ENCODE measurements at places on chromosomes 2 and 18.

- DNase-seq = no peak
Observed at GRCh38 chr18:48817021-48817461, 133.7 kb downstream of the SMAD7 start.

- no peak for DNase-seq
Observed at GRCh38 chr2:146295080-146295670, 1549.7 kb upstream of the ACVR2A start.

GRCh38 chr2:182372661-182373060, 54.2 kb downstream of the PDE1A start:
- DNase-seq = no peak

DNA sequence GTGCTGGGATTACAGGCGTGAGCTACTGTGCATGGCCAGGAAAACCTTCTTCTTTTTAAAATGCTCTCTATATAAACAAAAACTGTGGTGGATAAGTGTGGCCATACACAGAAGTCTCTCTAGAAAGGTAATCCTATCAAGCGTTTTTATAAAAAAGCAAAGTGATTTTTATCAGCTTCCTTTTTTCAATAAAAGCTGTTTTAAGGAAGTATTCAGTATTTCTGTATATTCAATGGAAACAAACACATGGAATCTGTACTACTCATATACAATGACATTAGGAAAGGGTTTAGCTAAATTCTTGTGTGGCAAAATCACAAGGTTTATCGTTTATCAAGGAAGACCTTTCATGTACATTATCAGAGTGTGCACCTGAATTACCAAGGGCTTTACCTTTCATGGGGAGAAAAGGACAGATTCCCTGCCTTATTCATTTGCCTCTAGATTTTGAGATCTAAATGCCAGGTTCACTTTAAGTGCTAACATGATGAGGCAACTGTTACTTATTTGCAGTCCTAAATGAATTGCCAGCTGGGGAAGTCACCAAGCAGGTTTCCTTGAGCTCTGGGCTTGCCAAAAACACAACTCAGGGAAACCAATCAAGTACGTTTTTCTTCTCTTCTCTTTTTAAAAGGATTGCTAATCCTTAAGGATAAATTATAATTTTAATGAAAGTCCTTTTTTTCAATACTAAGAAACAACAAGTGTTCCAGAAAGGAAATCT, 70.8 kb downstream of the RTN4 start:
- DNase-seq = no peak

- DNase-seq = no peak
Observed at GRCh38 chr2:174824068-174824467, 59.8 kb upstream of the CHRNA1 start.

DNA sequence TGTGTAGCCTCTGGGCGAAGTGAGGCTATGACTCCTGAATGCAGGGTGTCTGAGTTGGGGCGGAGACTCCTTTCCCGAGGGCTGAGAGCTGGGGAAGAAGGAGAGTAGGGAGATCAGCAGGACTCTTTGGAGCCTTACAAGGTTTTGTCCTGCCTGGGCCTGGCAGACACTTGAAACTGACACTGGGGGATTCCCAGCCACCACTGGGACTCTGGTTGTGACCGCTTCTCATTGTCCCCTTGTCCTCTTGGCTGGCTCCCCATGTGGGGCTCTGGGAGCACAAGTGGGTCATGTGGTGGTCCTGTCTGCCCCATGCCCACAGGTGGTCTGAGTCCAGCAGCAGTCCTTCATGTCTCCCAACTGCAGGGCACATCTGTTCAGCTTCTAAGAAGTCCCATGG, 78.2 kb upstream of the MGAT4A start:
- DNase-seq = no peak

DNA sequence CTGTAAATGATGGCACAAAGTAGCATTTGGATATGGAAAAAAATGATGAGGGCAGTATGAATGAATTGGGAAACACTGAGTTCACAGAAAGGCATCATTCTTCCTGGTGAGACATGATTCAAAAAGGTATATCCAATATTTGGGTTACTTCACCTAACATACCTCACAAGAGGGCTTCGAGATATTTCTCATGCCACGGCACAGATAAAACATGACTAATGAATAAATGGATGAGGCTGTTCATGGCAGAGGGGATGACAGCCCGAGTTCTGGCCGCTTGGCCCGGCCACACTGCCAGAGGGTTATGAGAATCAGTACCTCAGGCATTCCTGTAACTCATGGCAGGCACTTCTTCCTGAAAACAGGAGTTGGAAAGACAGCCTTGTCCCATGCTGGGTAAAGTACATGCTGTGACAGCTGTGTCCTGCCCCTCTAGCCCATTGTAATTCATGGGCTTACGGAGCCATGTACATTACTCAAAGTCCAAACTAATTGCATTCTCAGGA, 116.0 kb upstream of the ACVR1C start:
- DNase-seq = no peak

DNA sequence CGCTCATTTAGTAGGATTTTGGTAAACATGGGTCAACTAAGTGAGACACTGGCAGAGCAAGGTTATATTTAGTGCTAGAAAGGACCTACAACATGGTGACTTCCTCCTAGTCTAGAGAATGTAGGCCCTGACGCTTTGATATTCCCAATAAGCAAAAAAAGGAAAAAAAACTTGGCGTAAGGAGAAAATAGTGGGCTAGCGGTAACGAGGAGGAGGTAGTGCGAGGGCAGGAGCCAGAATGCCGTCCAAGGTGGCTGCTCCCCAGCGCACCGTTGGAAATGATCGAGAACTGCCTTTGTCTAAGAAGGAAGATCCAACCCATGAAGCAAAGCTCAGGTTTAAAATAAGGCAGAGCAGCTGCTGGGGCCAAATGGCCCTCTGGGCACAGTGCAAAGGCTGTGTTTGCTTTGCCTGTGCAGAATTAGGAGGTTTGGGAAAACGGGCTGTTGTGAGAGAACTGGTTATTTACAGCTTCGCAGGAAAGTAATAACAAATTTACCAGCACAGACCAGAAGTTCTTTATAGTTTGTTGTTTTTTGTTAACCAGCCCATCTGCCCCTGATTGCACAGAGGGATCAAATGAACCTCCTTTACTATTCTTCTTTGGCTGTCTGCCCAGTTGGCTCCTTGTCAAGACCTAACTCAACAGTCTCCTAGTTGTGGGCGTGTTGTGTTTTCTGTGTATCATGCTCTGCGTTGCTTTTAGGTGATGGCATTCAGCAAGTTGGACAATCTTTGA, 86.6 kb downstream of the ITGB1BP1 start:
- no peak for DNase-seq

- no peak for DNase-seq
Observed at GRCh38 chr2:241868661-241869081, 858 bp upstream of the RTP5 start.

DNA sequence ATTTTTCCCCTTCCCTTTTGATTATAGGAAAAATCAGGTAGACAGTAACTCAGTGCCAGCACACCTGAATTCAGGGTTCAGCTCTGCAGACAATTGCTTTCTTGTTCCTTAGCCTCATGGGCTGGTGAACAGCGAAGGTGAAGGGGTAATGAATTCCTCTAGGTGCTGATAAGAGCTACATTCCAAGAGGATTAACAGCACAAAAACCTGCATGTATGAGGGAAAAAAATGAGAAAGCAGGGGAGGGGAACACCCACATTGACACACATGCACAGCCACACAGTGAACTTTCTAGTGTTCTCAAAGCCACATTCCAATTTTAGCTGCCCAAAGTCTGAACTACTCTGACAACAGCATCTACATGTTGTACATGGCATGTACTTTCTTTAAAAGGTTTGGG, 46.1 kb downstream of the SPATS2L start:
- DNase-seq = no peak

DNA sequence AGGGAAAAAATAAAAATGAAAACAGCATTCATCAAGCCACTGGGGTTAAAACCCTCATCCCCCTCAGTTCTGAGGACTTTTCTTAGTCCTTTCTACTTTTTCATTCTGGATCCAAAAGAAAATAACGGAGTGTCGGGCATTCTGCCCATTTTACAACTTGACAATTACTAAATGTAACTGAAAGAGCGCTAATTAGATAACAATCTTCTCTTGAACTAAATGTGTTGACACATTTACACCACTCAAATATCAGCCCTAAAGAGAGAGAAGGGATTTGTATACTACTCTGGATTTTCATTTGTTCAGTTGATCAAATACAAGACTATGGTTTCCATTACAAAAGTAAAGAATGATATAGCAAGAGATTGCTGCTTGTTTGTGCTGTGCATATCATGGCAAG, 27.5 kb downstream of the ABCA12 start:
- no peak for DNase-seq

DNA sequence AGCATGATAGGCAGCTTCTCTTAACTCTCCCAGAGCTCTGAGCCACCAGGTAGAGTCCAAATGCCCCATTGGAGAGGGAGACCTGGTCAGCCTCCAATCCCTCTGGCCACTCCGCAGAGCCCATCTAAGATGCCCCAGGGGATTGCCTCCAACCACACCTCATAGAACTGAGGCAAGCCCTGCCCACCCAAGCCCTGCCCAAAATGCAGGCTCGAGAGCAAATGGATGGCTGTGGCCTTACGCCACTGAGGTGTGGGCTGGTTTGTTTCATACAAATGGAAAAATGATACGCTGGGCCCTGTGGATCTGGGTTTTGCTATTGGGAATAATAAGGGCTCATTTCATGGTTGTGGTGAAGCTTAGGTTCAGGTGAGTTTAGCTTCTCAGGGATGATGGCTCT, 3.0 kb upstream of the TFCP2L1 start:
- no peak for DNase-seq

DNA sequence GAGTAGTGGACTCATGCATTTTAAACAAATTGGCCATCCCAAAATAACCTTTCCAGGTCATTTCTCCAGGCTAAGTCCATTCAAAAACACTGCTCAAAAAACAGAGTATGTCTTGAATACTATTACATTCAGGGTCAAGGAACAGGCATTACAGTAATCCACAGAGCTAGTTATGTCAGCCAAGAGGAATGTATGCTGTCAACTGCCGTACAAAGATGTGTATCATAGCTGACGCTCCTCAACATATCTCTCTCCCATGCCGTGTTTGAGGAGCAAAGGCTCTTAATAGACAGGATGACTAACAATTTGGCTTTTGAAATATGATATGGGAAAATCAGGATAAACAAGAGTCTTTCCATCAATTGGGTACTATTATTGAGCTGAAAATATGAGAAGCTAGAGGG, 68.8 kb upstream of the KCTD1 start:
- DNase-seq = no peak

- no peak for DNase-seq
Observed at GRCh38 chr2:174633623-174633930, 36.0 kb upstream of the WIPF1 start.

GRCh38 chr2:20110876-20111275, 59.4 kb upstream of the LAPTM4A start:
- DNase-seq = no peak

GRCh38 chr18:48893608-48894600, 56.9 kb downstream of the SMAD7 start:
- DNase-seq = no peak

DNA sequence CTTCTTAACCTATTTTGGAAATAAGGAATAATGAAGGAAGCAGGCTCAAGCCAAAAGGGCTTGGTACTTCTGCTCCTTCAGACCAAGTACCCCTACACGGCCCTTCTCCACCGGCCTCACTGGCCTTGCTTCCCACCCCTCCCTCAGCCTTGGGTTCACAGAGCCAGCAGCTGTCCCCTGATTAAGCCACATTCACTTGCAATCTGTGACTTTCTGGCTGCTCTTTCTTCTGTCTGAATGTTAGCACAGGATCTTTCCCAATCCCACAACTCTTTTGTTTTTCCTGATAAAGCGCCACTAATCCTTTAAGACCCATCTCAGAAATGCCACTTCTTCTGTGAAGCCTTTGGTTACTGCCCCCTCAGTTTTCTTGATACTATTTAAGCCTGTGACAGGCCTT, 52.4 kb downstream of the REEP1 start:
- DNase-seq = no peak

DNA sequence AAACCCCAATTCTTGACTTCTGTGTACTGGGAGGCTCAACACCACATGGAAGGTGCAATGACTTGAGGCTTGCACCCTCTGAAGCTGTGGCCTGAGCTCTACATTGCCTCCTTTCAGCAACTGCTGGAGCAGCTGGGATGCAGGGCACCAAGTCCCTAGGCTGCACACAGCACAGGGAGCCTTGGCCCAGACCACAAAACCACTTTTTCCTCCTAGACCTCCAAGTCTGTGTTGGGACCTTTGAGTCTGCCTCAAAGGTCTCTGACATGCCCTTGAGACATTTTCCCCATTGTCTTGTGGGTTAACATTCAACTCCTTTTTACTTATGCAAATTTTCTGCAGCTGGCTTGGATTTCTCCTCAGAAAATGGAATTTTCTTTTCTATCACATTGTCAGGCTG, 62.6 kb upstream of the KCNE4 start:
- DNase-seq = no peak

DNA sequence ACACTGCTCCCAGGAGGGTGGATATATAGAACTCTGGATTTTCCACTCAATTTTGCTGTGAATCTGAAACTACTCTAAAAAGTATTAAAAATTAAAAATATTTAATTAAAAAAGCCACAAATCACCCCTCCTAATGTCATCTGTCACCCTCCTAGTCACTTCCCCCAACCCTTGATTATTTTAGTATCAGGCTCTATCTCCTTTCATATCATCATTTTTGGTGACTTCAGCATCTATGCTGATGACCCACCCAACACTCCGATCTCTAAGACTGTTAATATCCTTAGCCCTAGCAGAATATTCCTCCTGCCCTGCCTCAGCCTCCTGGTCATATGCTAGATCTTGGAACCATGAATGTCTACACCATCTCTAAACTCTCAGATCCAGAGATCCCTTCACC, 128.3 kb upstream of the SLC1A4 start:
- no peak for DNase-seq

GRCh38 chr18:2197946-2198345, 373.4 kb downstream of the METTL4 start:
- DNase-seq = no peak

DNA sequence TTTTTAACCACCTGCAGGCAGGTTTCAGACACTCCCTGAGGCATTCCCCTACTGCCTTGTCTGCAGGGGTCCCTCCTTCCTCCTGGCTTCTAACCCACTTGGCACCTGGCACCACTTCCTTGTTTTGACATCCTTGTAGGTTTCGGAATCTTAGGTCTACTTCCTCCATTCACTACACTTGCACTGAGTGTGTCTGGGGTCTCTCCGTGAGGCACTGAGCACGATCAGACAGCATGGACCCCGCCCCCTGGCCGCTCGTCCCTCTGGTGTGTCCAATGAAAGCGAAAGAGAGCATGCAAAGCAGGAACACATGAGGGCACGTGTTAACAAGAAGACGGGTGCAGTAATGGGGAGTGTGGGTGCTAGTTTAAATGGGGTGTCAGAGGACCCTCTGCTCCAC, 63.8 kb downstream of the HAUS1 start:
- peak; percentile 68 for DNase-seq

DNA sequence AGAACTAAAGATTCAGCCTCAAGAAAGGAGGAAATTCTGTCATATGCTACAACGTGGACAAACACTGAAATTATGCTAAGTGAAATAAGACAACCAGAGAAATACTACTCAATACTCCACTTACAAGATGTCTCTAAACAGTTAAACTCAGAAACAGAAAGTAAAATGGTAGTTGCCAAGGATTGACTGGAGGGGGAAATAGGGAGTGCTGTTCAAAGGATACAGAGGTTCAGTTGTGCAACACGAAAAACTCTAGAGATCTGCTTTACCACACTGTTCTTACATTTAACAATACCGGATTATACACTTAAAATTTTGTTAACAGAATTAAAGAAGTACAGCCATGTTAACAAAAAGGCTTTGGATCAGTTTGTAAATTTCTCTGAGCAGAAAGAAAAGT, 39.8 kb upstream of the C2orf15 start:
- no peak for DNase-seq

- DNase-seq = no peak
Observed at GRCh38 chr18:21571772-21572171, 28.7 kb downstream of the ESCO1 start.

Data from SIG-M5 (cell line).